Diencephalon (tissue), 1 donor: ENCODE measurements at places on chromosomes 11 and 22. TPM values are rescaled to one million over a fixed set of nuclear protein-coding genes. Genes with fewer than 3 reads are reported as not detected.

CCDC179 gene
- not detected for total RNA-seq

ART1 gene
- not detected for total RNA-seq

CD6 gene
- total RNA-seq: 2.3 TPM

KDM4D gene
- total RNA-seq: 2.5 TPM

OR8J1 gene
- not detected for total RNA-seq

HEPHL1 gene
- not detected for total RNA-seq

MYOD1 gene
- not detected for total RNA-seq

NRGN gene
- total RNA-seq: 3.7 TPM

LDHAL6A gene
- 0.46 TPM for total RNA-seq

SLC22A12 gene
- not detected for total RNA-seq

CD3E gene
- total RNA-seq: not detected

JOSD1 gene
- 44.8 TPM for total RNA-seq

C2CD3 gene
- total RNA-seq: 21.0 TPM

TIGD3 gene
- 3.2 TPM for total RNA-seq

PANX2 gene
- total RNA-seq: 4.8 TPM

MMP13 gene
- total RNA-seq: not detected

FANCF gene
- 25.8 TPM for total RNA-seq

FOSL1 gene
- total RNA-seq: not detected

FAT3 gene
- total RNA-seq: 304 TPM

DERL3 gene
- total RNA-seq: 1.6 TPM

KCNJ11 gene
- total RNA-seq: 14.5 TPM

PLAAT3 gene
- total RNA-seq: 14.1 TPM

HORMAD2 gene
- 1.8 TPM for total RNA-seq

OTOG gene
- 0.23 TPM for total RNA-seq

LRRC32 gene
- total RNA-seq: 2.1 TPM

TMEM191C gene
- total RNA-seq: 6.0 TPM

TRIM3 gene
- 48.4 TPM for total RNA-seq

BAIAP2L2 gene
- 0.69 TPM for total RNA-seq

RFPL2 gene
- 2.5 TPM for total RNA-seq

MS4A7 gene
- 2.1 TPM for total RNA-seq

HARBI1 gene
- total RNA-seq: 9.0 TPM

LRRC74B gene
- 0.46 TPM for total RNA-seq

BIRC3 gene
- 4.4 TPM for total RNA-seq

RAB36 gene
- total RNA-seq: 7.4 TPM

TRIM51 gene
- total RNA-seq: not detected

DUSP8 gene
- 8.8 TPM for total RNA-seq

CCDC188 gene
- 1.2 TPM for total RNA-seq

MS4A2 gene
- total RNA-seq: under 0.01 TPM

ABCG4 gene
- total RNA-seq: 9.0 TPM

HBB gene
- 550 TPM for total RNA-seq

APOBEC3H gene
- total RNA-seq: not detected

DRG1 gene
- 75.4 TPM for total RNA-seq

TRIM48 gene
- not detected for total RNA-seq

DBX1 gene
- not detected for total RNA-seq

CD3D gene
- total RNA-seq: not detected

MOV10L1 gene
- 1.8 TPM for total RNA-seq

UBQLNL gene
- 0.46 TPM for total RNA-seq

CDON gene
- total RNA-seq: 29.1 TPM

KCNQ1 gene
- total RNA-seq: 0.92 TPM

HSPB2 gene
- total RNA-seq: 0.92 TPM

TCN1 gene
- not detected for total RNA-seq

CBX6 gene
- total RNA-seq: 65.3 TPM

OR4S2 gene
- total RNA-seq: not detected

CTSW gene
- total RNA-seq: not detected

C11orf52 gene
- total RNA-seq: 0.69 TPM

PPFIBP2 gene
- total RNA-seq: 11.1 TPM

IL10RA gene
- 3.7 TPM for total RNA-seq
